CD8-positive, alpha-beta memory T cell (primary cell): ENCODE measurements at places on chromosomes 3 and 15.

- no peak for DNase-seq
These were observed 278.1 kb upstream of the PLSCR5 start for GRCh38 chr3:146883288-146883687.

GRCh38 chr15:48507416-48508065 is 138.0 kb downstream of the FBN1 start:
- no peak for DNase-seq

DNA sequence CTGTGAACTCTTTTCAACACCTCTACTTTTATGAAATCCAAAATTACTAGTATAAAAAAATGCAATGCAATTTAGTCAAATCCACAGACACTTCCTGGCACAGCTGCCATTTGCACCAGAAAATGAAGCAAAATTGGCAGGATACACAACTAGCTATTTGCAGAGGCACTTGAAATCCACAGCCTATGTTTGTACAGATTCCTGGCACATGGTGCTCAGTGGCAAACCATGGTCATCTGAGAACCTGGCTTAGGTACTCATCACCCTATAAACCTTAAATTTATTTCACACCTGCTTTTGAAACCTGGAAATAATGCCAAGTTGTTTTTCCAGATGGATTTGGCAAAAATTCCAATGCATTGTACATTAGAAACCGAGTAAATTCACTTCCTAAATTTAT is 20.2 kb upstream of the PPM1L start:
- no peak for DNase-seq

GRCh38 chr3:47161983-47162696 is 1.8 kb downstream of the SETD2 start:
- no peak for DNase-seq

- DNase-seq: peak; percentile 14
These were observed 104.9 kb upstream of the ASB14 start for GRCh38 chr3:57397175-57398026.

DNA sequence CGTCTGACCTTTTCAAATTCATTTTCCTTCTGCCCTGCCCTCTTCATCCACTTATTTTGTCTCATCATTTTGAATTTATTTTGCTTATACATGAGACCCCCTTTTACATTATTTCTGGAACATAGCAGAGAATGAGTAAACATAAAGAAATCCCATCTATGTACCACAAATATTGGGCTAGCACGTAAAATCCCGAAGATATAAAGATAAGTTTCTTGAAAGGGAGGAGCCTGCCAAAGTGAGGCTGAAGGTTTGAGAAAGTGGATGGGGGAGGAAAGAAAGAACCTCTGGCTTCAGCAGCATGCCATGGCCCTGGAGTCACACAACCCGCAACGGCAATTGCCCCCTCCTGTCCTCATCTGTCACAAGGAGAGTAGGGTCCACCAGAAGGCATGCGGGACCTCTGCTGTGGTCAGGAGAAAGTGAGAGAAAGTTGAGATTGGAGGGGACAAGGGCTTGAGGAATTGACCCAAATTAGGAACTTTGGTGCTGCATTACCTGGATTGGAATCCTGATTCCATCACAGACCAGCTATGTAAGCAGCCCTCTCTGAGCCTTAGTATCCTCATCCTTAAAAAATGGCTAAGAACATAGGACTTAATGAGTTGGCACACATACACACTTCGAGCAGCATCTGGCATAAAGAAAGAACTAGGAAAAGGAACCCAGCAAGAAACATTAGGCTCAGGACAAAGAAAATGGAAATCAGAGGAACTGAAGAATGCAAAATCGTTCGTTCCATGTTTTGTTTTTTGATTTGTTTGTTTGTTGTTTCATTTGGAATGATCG is 53.7 kb upstream of the GYG1 start:
- DNase-seq: no peak
